ENCODE measurements at places on chromosomes 13 and 19.

DNA sequence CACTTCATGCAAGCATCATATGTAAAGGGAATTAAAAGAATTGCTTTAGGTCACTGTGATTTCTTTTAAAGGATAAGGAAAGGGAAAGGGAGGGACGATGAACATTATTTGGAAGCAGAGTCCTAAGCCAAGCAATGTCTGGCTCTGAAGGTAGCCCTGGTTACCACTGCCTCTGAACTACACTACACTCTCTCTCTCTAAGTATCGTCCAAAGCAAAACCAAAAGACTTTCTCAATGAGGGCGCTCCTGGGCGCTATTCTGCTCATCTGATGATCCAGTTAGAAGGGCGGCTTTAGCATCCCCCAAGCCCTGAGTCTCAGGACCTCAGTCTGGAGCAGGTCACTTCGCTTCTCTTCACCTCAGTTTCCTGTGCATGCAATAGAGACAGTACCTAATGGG, 26.2 kb downstream of the FOXO1 start:
- no peak for DNase-seq

DNA sequence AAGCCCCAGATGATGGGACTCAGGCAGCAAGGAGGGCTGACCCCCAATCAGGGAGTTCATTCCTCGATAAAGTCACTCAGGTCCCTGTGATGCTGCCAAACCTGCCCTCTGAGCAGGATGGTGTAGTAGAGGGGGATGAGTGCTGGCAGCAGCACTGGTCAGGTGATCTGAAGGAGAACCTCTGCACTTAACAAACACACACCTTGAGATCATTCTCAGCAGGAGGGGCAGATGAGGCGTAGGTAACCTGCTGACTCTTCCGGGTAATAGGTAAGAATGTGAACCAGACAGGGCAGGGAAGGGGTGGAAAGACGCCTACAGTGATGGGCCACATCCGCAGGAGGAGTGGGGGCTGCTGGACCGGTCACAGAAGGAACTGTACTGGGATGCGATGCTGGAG, 3.2 kb downstream of the ZNF446 start:
- DNase-seq: no peak

DNA sequence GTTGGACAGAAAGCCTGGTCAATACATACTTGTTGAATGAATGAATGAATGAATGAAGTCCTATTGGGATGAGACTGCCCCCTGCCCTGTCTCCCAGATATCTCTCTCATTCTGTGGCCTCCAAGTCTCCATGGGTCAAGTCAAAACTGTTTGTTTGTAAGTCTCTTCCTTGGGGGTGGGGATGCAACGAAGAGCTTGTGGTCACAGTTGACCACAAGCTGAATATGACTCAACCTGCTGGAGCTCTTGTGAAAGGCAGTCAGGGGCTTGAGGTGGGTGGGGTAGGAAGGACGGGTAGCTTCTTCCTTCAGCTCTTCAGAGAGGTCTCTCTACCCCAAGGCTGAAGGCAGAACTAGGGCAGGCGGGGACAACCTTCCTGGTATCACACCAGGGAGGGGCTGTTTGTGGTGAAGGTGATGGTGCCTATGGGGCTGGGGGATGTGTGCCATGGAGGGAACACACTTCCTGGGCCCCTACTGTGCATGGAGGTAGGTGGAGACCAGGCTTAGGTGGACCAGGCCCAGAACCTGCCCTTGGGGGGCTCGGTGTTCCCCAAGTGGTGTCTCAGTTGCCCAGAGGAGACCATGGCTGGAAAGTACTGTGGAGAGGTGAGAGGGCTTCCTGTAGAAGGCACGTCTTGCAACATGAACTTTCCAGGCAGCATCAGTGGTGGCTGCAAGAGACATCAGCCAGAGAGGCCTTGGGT, 8.0 kb downstream of the MYO1F start:
- DNase-seq: peak; percentile 37

DNA sequence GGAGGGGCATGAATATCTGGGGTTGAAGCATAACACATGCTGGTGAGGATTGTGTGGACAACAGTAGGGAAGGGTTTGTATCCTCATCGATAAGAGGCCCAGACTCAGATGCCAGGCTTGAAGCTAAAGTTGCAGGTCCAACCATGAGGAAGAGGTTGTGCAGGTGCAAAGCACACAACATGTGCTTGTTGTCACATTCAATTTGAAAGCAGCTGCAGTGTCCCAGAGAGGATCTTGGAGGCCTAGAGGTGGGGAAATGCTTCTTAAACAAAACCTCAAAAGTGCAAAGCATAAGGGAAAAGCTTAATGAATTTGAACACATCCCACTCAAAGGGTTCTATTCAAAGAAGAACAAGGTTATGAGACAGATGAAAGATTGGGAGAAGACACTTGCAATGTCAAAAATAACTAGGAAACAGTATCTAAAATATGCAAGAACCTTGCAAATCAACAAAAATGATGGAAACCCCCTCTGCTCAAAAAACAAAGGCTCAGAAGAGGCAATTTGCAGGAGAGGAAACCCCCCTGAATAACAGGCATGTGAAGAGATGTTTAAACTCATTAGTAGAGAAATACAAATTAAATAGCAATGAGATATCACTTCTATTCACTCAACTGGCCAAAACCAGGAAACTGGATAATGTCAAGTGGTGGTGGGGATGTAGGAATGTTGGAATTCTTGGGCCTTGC, 187.1 kb downstream of the KATNAL1 start:
- DNase-seq: no peak

GRCh38 chr13:46726347-46726746, 70.6 kb downstream of the ESD start:
- no peak for DNase-seq

GRCh38 chr13:27172495-27172842, 858 bp upstream of the USP12 start:
- DNase-seq: no peak

DNA sequence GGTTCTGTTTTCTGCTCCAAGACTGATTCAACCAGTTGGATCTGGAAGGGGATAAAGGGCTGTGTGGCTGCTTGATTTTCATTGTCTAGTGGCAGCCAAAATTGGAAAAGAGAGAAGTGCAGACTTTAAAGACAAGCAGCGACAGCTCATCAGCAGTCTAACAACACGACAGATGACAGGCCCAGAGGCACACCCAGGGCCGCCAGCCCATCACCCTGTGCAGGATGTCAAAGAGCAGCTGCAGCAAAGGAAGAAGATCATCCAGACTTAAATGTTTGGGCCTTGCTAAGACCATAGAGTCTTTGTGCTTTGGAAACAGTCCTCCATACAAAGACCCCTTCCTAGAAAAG, 421.0 kb upstream of the KLF12 start:
- no peak for DNase-seq

DNA sequence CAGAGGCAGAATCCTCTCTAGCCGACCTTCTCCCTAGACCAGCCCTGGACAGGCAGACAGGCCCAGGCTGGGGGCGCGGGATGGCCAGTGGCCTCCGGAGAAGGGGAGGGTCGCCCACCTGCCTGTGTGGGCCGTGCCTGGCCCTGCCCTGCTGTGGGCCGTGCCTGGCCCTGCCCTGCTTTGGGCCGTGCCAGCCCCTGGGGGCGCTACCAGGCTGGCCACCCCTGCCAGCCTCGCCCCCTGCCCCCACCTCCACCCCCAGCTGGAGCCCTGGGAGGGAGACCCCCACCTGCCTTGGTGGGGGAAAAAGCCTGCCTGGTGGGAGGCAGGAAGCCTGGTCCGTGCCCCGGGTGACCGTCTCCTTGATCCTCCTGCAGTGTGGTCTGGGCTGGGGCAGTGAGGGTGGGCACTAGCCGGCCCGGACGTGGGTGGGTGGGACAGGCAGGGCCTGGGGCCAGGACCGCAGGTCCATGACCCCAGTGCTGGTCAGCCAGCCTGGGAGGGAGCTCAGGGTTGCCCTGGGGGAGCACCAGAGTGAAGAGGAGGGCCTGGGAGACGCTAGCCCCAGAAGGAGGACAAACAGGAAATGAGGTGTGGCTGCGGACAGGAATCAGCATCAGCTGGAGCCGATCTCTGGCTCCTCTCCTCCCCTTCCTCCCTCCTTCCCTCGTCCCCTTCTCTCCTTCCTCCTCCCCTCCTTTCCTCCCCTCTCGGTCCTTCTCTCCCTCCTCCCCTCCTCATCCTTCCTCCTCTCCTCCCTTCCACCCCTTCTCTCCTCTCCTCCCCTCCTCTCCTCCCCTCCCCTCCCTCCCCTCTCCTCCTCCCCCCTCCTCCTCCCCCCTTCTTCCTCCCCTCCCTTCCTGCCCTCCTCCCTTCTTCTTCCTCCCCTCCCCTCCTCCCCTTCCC, 5.1 kb upstream of the MKNK2 start:
- no peak for DNase-seq

DNA sequence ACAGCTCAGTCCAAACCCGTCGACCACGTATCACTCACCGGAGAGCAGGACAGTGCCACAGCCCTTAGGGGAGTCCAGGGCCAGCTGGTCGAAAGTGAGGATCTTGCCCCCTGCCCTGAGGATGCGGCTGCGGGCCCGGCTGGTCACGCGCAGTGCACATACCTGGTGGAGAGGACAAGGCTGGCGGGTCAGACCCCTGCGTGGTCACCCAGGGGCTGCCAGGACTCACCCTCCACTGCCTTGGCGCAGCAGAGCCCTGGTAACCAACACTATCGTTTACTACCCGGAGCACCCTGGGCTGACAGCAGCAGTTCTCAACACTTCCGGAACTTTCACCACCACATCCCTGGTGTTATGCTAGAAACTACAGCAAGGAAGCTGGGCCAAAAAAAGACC, 1.2 kb upstream of the FAM83E start:
- DNase-seq: no peak

DNA sequence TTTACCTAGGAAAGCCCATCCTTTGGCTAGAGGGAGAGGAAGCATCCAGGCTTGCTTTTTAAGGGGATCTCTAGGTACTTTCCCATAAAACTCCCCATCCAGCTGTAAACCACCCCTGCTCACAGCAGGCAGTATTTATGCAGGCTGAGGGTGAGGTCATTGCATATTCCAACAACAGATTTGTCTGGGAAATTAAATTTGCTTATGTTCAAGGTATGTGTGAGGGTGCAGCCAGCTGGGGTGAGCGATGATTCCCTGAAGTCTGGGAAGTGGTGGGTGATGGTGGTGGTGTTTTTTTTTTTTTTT, 96.3 kb upstream of the C1QTNF9B start:
- DNase-seq: no peak

DNA sequence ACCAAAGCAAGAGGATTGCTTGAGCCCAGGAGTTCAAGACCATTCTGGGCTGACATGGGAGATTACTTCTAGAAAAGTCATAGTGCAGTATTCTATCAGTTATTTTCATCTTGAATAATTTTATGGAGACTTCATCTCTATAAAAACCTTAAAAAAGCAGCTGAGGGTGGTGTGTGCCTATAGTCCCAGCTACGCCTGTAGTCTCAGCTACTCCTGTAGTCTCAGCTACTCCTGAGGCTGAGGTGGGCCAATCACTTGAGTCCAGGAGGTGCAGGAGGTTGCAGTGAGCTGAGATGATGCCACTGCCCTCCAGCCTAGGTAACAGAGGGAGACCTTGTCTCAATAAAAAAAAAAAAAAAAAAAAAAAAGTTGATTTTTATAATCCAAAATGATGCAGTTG, 22.1 kb upstream of the KCTD4 start:
- no peak for DNase-seq

DNA sequence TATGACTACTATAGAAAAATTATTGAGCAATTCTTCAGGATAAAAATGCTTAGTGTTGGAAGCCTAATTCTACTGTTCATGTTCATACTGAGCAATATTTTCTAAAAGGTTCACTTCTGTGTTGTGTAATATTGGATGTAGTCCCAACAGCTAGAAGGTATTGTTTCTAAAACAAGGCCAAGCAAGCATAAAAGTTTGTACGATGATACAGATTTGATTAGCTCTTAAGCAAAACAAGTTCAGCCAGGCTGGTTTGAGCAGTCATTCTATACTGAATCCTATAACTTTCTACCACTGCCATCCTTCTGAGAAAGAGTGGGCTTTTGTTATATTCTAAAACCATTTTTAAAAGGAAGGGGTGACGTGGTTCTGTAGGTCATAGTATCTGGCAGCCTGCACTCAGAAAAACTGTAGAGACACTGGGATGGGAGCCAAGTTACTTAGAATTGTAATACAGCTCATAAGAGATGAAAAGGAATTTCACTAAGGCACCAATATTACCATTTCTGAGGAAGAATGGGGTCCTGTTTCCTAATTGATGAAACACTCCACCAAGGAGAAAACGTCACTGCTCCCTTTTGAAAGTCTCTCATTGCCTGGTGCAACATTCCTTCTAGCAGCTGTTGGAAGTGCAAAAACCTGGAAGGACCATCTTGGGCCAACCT, 275.0 kb upstream of the DACH1 start:
- no peak for DNase-seq

GRCh38 chr13:28056970-28057712, 43.2 kb downstream of the FLT3 start:
- DNase-seq: no peak

DNA sequence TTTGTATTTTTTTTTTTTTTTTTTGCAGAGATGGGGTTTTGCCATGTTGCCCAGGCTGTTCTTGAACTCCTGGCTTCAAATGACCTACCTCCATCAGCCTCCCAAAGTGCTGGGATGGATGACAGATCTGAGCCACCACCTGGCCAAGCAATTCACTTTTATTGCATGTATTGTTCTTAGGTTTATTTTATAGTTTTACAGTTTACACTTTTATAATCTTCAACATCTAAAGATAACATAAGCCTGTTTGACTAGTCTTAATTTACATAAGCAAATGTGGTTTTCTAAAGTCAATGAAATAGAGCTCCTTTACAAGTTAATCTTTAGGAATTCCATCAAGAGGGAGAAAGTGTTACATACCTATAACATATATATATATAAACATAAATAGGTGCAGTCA, 9.5 kb upstream of the MPV17L2 start:
- DNase-seq: no peak

DNA sequence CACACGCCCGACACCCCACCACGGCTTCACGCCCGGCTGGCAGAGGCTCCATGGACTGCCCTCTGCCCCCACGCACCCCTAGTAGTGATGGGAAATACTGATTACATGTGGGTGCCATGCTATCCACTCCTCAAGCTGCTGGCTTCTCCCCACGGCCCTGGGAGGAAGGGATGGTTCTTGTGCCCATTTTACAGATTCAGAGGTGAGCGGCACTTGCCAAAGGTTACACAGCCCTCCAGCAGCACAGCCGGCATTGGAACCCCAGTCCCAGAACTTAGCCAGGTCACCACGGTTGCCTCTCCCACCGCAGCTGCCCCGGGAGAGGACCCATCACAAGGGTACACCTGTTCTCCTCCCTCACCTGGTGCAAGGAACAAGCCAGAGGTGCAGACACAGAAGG, 13.2 kb downstream of the LRRC4B start:
- no peak for DNase-seq

DNA sequence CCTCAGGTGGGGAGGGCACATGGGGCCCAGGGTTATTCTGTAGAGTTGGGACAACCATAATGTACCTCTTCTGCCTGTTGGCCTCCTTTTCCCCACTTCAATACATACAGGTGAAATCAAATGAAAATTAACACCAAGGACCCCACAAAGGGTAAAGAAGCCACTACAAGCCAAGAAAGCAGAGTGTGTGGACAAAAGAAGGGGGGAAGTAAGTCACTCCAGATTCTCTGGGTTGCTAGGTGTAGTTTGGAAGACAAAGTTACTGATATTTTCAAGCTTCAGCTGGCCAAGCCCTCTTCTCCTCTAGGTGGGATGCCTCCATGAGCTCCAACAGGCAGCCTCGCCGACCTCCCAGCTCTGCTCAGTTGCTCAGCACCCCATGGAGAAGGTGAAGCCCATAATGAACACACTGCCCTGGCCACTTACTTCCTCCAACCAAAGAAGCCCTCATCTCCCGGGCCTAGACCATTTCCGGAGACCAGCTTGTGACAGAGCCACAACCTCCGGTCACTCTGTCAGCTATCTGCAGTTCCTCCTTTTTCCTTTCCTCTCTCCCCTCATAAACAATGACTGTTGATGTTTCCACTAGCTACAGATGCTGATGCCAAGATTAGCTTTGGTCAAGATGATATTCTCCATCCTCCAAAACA, 66.8 kb upstream of the MED4 start:
- DNase-seq: no peak
